ENCODE measurements at places on chromosomes 7 and 10. TPM values are rescaled to one million over a fixed set of nuclear protein-coding genes. Genes with fewer than 3 reads are reported as not detected.

Gene HYAL4
- polyA plus RNA-seq = not detected

Gene ZC3HAV1L
- polyA plus RNA-seq = 1.3 TPM

Gene PCBD1
- polyA plus RNA-seq = 129 TPM

DNA sequence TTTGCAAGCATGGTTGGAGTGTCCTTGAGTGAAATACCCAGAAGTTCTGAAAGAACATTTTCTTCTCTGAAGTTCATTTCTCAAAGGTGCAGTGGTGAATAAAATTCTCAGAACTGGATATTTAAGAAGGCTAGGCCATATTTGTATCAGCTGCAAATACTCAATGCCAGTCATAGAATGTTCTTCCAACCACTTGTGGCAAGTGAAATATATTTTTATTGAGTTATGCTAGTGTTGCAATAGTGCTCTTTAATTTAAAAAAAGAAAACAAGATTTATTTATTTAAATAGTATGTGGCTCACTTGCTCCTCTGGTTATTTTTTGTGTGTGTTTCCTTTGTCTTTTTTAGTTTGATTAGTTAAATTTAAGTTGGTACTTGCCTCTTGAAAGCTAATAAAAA, 64.5 kb downstream of the PALS2 start:
- H3K27me3 ChIP-seq = no peaks in the 10 kb centered on the region
- no peaks in the 10 kb centered on the region for H3K4me1 ChIP-seq
- H3K36me3 ChIP-seq = no peaks in the 10 kb centered on the region

DNA sequence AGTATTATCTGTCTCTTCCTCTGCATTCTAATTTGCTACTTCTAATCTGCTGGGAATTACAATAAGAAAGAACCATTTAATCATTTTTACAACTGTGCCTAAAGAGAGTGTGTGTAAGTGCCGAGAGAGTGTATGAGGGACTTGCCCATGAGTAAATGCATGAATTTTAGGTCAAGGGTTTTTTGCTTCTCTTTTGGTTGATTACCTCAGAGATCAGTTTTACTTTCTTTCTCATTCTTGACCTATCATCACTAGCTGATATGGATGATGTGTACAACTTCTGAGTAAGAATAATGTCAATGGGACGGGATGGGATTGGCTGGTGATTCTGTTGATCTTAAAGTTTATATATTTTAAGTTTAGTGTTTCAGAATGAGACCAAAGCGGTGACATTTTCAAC, 47.8 kb downstream of the IKZF1 start:
- H3K27ac ChIP-seq = no peak overlapping the region
- H3K4me1 ChIP-seq = no peaks in the 10 kb centered on the region
- DNase-seq = no peak
- no peak overlapping the region for H3K4me3 ChIP-seq

GRCh38 chr10:12538491-12538995, 189.2 kb downstream of the CAMK1D start:
- no peak overlapping the region for H3K4me3 ChIP-seq
- no peaks in the 10 kb centered on the region for H3K36me3 ChIP-seq

- H3K36me3 ChIP-seq = peaks cover under 1% of the 10 kb centered on the region
- no peaks in the 10 kb centered on the region for H3K27me3 ChIP-seq
- no peak overlapping the region for H3K27ac ChIP-seq
- H3K4me1 ChIP-seq = peaks cover 13% of the 10 kb centered on the region
- no peak for DNase-seq
These were observed 1.6 kb upstream of the SAMD9 start for GRCh38 chr7:93119191-93119905.

GRCh38 chr10:7399533-7399932, 11.3 kb downstream of the SFMBT2 start:
- no peak for DNase-seq
- H3K36me3 ChIP-seq = no peaks in the 10 kb centered on the region
- H3K27me3 ChIP-seq = no peaks in the 10 kb centered on the region
- H3K4me1 ChIP-seq = no peaks in the 10 kb centered on the region

- no peak for DNase-seq
- H3K36me3 ChIP-seq = no peaks in the 10 kb centered on the region
- peaks cover 1% of the 10 kb centered on the region for H3K4me1 ChIP-seq
- H3K27ac ChIP-seq = no peak overlapping the region
- H3K27me3 ChIP-seq = no peaks in the 10 kb centered on the region
- H3K4me3 ChIP-seq = no peak overlapping the region
These were observed 15.4 kb upstream of the MEST start for GRCh38 chr7:130476297-130477150.

DNA sequence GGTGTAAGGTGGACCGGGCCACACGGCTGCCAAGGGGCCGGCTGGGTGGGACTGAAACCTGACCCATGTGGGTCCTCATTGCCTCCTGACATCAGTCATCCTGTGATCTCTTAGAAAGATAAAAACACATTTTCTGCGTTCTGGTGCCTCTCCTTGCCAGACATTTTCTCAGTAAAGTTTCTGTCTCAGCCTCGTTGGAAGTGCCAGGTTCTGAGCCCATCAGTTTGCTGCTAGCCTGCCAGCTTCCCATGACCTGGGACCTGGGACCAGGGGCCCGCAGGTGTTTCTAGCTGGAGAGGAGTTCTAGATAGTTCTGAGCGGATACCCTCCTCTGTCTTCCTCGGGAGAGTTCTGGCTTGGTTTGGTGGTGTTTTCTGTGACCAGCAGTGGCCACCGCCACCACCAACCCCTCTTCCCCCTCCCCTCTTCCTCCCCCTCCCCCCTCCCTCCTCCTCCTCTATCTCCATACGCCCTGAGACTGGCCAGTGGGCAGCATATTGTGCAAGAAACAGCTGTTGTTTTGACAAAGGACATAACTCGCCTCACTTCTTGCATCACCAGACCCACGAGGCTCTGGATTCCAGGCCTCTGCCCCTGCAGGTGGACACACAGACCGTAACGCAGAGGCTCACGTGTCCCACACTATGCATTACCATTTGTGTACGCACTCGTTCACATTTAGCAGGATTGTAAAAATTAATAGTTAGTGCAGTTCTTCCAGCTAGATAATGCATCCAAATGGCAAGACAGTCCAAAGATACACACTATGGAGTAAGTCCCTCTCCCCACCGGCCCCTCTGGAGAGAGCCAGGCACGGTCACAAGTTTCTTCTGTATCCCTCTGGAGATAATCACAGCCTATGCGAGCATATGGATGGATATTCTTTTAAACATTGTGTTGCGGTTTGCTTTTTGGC, 94.6 kb downstream of the CUX1 start:
- H3K27me3 ChIP-seq = no peaks in the 10 kb centered on the region
- H3K36me3 ChIP-seq = peaks cover 16% of the 10 kb centered on the region
- DNase-seq = no peak
- no peak overlapping the region for H3K4me3 ChIP-seq
- peak overlapping the region; percentile 68 for H3K27ac ChIP-seq

GRCh38 chr10:64115908-64116643, 594.9 kb downstream of the REEP3 start:
- no peak for DNase-seq
- H3K36me3 ChIP-seq = no peaks in the 10 kb centered on the region
- no peak overlapping the region for H3K4me3 ChIP-seq
- no peaks in the 10 kb centered on the region for H3K27me3 ChIP-seq

DNA sequence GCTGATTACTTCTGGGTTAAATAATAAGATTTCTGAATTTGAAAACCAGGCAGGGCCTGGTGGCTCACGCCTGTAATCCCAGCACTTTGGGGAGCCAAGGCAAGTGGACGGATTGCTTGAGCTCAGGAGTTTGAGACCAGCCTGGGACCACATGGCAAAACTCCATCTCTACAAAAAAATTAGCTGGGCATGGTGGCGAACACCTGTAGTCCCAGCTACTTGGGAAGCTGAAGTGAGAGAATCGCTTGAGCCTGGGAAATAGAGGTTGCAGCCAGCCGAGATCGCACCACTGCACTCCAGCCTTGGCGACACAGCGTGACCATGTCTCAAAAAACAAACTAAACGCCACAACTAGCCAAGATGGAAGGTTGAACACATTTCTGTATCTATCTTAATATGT, 3.5 kb downstream of the CYCS start:
- no peak for DNase-seq
- no peak overlapping the region for H3K27ac ChIP-seq
- H3K27me3 ChIP-seq = no peaks in the 10 kb centered on the region
- peaks cover 26% of the 10 kb centered on the region for H3K4me1 ChIP-seq
- peaks cover 48% of the 10 kb centered on the region for H3K36me3 ChIP-seq
